Activated naive CD4-positive, alpha-beta T cell treated with anti-CD3 and anti-CD28 coated beads for 36 hours (primary cell): ENCODE measurements at places on chromosomes 5 and 9.
A peak's percentile ranks its signal among the peaks of the same experiment; 100 is the strongest.

GRCh38 chr9:84317563-84317962, 23.0 kb downstream of the SLC28A3 start:
- DNase-seq, result peak; percentile 34

- DNase-seq, result no peak
Observed at GRCh38 chr5:89936576-89936975, 473.0 kb downstream of the CETN3 start.

DNA sequence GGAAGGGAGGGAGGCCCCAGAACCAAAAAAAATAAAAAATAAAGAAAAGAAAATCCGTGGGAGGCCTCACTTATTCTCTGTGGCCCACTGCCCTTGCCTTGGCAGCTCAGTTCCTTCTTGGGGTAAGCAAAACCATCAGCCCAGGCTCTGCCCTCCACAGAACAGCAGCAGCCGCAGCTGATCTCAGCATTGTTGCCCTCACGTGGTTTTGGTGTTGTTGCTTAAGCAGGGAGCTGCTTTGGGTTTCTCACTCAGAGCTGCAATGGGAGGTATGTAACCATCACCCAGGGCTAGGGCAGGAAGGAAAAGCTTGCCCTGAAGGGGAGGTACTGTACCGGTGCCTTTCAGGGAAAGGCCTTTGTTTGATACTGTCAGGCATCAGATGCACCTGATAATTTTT, 374.7 kb upstream of the WWC1 start:
- no peak for DNase-seq

- DNase-seq, result no peak
Observed at GRCh38 chr9:5488221-5489008, 21.9 kb upstream of the PDCD1LG2 start.

DNA sequence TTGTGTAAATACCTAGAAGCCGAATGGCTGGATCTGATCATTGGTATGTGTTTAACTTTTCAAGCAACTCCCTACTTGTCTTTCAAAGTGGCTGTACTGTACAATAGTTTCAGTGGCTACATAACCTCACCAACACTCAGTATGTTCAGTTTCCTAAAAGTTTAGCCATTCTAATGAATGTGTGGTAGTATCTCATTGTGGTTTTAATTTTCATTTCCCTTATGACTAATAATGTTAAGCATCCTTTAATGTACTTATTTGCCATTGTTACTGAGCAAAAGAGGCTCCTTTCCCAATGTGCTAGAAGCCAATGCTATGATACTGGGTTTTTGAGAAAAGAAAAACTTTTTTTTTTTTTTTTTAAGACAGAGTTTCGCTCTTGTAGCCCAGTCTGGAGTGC, 27.8 kb upstream of the ALDOB start:
- no peak for DNase-seq

- no peak for DNase-seq
Observed at GRCh38 chr9:106920701-106921283, 57.8 kb downstream of the ZNF462 start.

- DNase-seq, result no peak
Observed at GRCh38 chr9:19498015-19498414, 89.2 kb downstream of the ACER2 start.

- no peak for DNase-seq
Observed at GRCh38 chr5:126878634-126879033, 101.7 kb downstream of the LMNB1 start.

GRCh38 chr5:55692106-55692417, 20.1 kb downstream of the SLC38A9 start:
- no peak for DNase-seq

DNA sequence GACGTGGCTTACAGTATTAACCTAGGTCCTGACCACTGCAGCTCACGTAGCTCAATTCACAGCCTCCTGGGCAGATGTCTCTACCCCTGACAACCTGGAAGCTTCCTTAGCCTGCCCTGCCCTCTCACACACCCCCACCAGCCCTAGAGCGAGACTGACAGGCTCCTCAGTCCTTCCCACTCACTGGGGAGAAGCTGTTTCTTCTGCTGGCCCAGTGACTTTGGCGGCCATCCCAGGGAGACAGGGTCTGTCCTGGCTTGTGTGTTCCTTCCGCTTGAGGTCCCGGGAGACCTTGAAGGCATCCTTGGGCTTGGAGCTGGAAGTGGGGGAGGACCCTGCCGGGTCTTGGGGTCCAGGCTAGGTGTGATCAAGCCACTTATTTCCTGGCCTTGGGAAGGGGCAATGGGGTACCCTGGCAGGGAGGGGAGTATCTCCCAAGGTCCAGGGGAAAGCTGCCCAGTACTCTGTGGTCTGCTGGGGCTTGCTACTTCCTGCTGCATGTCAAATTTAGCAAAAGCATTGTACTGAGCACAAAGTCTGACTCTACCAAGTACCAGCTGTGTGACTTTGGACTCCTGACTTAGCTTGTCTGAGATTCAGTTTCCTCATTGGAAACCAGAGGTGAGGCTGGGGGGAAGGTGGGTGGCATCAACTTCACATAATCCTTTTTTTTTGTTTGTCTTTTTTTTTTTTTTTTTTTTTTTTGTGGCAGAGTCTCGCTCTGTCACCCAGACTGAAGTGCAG, 1.9 kb downstream of the MIGA2 start:
- no peak for DNase-seq

DNA sequence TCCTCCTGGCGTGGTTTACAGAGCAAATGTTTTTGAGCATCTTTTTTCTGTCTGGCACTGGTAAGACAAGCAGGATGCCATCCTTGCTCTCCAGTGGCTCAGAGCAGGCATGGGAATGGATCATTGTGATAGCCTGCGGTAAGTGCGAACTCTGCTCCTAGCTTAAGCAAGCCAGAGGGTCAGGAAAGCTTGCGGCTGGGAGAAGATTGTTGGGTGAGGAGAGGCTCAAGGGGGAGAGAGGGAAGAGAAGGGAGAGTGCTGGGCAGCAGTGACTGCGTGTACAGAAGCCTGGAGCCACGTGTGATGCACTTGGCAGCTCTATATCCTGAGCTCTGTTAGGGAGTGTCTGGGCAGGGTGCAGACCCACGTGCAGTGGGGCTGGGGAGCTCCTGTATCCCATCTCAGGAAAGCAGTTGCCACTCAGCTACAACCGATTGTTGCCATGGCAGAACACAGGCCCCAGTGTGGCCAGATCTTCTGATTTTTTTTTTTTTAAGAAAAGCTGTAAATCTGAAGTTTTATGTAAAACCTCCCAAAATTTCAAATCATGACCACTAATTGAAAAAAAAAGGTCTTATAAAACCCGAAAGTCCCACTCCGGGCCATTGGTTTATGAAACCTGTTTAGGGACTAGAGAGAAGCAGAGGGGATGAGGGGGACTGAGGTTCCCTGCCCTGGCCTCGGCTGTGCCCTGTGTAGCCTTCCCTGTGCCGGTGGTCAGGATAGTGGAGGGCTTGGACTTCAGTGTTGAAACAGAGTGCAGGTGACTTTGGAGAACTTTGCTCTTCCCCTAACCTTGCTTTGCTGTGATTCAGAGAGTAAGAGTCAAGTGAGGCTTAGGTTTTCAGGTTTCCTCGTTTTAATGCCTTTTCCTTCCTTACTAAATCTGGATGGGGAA, 67.3 kb downstream of the ZNF618 start:
- DNase-seq, result no peak

DNA sequence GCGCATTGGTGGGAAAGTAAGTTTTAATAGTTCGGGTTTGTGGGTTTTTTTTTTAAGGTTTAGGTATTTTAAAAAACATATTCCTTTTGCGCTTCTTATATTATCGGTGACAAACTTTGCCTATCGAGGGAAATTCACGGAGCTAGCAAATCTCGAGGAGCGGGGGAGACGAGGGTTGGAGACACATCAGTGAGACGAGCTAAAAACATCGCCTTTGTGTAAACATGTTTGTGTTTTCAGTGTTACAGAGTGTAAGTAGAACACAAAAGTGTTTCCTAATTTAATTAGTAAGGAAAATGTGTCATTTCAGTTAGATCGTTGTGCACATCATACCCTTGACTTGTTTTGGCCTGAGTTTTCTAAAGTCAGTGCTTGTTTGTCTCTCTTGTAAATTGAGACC, 945 bp downstream of the BTF3 start:
- DNase-seq, result no peak

DNA sequence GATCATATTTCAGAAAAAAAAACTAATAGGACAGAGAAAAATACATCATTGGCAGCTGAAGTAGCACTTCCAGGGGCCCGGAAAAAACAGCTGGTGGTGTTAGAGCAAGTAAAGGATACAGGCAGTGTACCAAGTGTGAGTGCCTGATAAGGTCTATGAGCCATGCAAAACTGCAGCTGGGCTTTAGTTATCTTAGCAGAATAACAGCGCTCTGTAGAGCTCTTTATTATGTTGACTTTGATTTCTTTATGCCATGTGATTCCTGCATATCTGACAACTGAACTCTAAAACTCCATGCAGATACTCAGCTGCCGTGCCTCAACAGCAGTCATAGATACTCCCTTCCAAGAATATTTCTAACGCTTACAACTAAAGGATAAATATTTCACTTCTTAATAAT, 119.5 kb downstream of the CAAP1 start:
- no peak for DNase-seq

GRCh38 chr5:174514983-174515394, 209.4 kb upstream of the MSX2 start:
- no peak for DNase-seq

- no peak for DNase-seq
Observed at GRCh38 chr5:100855295-100855694, 47.8 kb downstream of the ST8SIA4 start.

GRCh38 chr9:100662122-100662521, 84.2 kb downstream of the CAVIN4 start:
- DNase-seq, result no peak

- no peak for DNase-seq
Observed at GRCh38 chr9:29213417-29214153, 1640.3 kb upstream of the C9orf72 start.

DNA sequence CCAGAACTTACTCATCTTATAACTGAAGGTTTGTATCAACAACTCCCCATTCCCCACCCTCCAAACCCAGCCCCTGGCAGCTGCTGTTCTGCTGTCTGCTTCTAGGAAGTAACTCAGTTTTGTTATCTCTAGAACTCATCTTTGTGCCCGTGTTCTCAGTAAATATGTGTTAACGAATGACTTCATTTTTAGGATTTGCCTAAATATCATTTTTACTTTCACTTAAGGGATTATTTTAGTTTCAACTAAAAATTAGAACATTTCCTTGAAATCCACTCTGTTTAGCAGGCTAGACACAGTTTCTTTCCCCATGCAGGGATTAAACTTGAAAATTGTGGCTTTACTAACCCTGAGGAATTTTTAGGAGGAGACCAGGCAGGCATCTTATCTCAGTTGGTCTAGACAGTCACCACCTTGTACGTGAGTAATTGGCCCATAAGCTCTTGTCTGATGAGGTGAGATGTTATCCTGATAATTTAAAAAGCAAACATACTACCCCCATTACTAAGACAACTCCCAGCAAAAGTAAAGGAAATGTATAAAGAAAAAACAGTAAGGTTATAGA, 68.2 kb upstream of the TNFAIP8 start:
- peak; percentile 69 for DNase-seq

DNA sequence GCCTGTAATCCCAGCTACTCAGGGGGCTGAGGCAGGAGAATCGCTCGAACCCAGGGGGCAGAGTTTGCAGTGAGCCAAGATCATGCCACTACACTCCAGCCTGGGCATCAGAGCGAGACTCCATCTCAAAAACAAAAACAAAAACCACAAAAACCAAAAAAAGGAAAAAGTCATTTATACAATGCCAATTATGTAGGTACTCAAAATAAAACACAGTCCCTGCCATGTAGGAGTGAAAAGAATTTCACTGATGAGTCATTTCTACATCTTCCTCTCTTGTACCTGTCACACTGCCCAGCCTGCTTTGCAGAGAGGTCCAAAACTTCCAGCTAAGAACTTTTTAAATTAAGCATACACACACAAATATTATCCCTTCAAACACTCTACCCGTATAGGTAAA, 215.8 kb downstream of the EPB41L4A start:
- DNase-seq, result no peak

- DNase-seq, result no peak
Observed at GRCh38 chr5:94661086-94661485, 42.6 kb downstream of the SLF1 start.

DNA sequence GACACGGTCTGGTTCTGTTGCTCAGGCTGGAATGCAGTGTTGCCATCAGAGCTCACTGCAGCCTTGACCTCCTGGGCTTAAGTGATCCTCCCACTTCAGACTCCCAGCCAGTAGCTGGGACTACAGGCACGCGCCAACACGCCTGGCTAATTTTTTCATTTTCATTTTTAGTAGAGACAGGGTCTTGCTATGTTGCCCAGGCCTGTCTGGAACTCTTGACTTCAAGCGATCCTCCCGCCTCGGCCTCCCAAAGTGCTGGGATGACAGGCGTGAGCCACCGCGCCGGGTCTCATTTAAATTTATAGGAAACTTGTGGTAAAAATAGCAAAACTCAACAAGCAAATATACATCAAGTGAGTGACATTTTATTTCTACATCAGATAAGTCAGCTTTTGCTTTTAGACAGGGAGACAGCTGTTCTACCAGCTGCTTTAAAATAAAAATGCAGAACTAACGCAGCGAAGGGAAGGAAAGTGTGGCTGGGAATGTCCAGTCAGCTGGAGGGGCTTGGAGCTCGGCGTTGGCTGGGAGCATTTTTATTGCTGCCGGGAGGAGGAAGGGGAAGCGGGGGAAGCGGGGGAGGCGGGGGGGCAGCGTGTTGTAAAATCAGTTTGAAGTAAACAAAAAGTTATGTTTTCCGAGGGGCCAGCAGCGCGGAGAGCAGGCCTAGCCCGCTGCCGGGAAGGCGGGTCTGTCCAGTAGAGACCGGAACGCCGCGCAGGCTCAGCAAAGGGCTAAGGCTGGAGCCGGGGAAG, 707 bp upstream of the ZFYVE16 start:
- DNase-seq, result peak; percentile 22

GRCh38 chr9:129558551-129559505, 62.1 kb downstream of the C9orf50 start:
- DNase-seq, result no peak

- no peak for DNase-seq
Observed at GRCh38 chr5:58927938-58928337, 345.1 kb downstream of the RAB3C start.

- no peak for DNase-seq
Observed at GRCh38 chr9:126001581-126002225, 254.5 kb downstream of the PBX3 start.

- DNase-seq, result peak; percentile 58
Observed at GRCh38 chr9:129166623-129167557, 11.2 kb downstream of the IER5L start.
